HL-60 (cell line): ENCODE measurements at places on chromosomes 2 and 18.

GRCh38 chr2:144983107-144983506, 463.2 kb upstream of the ZEB2 start:
- DNase-seq: no peak

DNA sequence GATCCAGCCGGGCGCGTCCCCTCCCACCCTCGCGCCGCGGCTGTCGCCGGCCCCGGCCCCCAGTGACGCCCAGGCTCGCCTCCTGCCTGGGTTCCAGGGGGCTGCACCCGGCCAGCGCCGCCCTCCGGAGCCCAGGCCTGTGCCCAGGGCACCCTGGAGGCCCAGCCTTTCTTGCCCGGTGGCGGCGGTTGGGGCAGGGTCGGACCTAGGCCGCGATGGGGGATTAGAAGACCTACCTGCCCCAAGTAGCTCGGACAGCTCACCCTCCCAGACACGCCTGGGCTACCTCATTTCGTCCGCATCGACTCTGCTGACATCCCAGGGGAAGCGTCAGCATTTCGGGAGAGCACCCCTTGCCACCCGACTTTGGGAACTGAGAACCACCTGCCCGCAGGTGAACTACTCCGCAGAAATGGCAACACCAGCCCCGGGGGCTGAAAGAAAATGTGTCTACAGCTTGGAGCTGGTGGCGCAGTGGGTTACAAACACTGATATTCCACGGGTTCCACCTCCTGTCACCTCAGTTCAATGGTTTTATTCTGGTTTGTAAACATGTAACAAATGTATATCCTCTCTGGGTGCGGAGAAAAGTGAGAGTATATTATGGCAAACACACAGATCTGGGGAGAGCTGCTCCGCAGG, 834 bp upstream of the ARL4C start:
- no peak for DNase-seq

GRCh38 chr2:71892423-71892730, 255.3 kb downstream of the CYP26B1 start:
- no peak for DNase-seq

DNA sequence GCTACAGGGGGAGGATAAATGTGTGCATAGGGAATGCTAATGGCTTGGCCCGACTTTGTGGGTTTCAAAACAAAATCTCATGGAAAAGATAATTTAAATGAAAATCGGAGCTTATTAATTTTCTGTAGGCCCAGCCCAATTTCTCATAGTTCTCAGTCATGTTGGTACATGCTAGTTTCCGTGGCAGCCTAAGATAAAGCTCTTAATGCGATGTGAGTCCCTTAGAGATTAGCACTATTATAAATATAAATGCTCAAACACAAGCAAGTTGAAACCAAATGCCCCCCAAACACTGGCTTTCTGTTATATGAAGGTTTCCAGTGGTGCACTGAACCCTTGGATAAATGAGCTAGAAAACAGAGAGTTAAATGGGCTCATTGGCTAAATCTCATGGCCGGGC, 168.0 kb downstream of the BCL2 start:
- no peak for DNase-seq

DNA sequence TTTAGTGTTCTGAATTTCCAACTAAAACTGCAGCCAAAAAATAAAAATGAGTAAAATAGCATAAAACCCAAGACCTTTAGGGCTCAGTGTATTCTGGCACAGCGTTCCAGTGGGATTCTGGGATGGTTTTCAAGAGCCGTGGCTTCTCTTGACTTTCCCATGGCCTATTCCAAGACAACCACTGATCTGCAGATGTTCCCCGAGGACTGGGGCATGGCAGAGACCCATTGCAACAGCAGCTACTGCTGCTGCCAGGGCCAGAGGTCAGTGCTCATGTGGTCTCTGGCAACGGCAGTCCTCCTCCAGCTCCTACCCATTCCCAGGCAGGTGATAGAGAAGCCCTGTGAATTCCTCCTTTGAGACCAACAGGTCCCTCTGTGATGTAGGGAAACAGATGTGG, 26.8 kb downstream of the TNP1 start:
- DNase-seq: no peak

- peak; percentile 14 for DNase-seq
Measured at GRCh38 chr2:180124273-180125139, 117.4 kb upstream of the CWC22 start.

DNA sequence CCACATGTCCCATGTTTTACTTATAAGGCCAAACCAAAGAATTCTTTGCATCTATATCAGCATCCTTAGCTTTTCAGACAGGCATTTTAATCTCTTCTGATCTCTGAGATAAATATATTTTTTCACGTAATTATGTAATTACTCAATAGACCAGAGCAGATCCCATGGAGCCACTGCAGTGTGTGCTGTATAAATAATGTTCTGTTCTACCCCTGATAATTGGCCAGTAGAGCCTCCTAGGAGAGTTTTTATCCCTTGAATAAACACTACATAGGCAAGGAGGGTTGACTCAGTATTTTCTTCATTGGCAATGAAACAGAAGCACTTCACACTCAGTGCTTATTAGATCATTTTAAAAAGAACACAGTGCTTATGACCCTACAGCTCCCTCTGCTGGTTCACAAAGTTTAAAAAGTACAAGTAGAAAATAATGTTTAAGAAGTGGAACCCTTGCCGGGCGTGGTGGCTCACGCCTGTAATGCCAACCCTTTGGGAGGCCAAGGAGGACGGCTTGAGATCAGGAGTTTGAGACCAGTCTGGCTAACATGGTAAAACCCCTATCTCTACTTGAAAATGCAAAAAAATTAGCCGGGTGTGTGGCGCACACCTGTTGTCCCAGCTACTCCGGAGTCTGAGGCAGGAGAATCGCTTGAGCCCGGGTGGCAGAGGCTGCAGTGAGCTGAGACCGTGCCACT, 91.9 kb downstream of the PPP1R1C start:
- peak; percentile 48 for DNase-seq

GRCh38 chr2:113755035-113755834, 1.2 kb downstream of the SLC35F5 start:
- no peak for DNase-seq

GRCh38 chr18:31030574-31031278, 11.8 kb downstream of the DSC3 start:
- DNase-seq: no peak

DNA sequence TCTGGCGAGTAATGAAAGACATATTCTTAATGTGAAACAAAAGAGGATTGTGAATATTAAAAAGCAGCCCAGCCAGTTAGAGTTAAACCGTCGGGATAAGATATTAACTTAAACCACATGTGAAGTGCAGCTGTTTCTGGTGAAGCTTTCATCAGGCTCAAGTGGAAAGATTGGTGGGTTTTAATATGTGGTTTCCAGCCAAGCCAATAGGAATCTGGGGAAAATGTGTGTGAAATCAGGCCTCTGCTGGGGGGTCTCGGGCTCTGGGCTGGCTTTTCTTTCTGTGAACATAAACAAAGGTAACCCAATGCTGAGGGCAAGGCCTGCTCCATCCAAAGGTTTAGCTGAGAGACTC, 279.6 kb downstream of the SLC4A3 start:
- no peak for DNase-seq

GRCh38 chr2:208255557-208256106, 761 bp upstream of the IDH1 start:
- DNase-seq: no peak

GRCh38 chr18:65610939-65611338, 139.9 kb upstream of the CDH7 start:
- no peak for DNase-seq

GRCh38 chr18:11154368-11154989, 5.1 kb upstream of the PIEZO2 start:
- DNase-seq: peak; percentile 22

- DNase-seq: no peak
Measured at GRCh38 chr18:36176711-36177110, 10.6 kb upstream of the MOCOS start.
